T-helper 17 cell (primary cell): ENCODE measurements at places on chromosomes 16 and 17. TPM values are rescaled to one million over a fixed set of nuclear protein-coding genes. Genes with fewer than 3 reads are reported as not detected.

GRCh38 chr16:31092330-31092729 is 2.3 kb downstream of the VKORC1 start:
- peaks cover 21% of the 10 kb centered on the region for H3K4me1 ChIP-seq
- H3K36me3 ChIP-seq = no peaks in the 10 kb centered on the region
- no peak overlapping the region for H3K27ac ChIP-seq

- peaks cover 35% of the 10 kb centered on the region for H3K4me1 ChIP-seq
- H3K4me3 ChIP-seq = peak overlapping the region; percentile 25
- no peak overlapping the region for H3K27ac ChIP-seq
- no peaks in the 10 kb centered on the region for H3K27me3 ChIP-seq
- peak; percentile 52 for DNase-seq
These were observed 20.6 kb downstream of the CYB561 start for GRCh38 chr17:63425483-63425882.

- no peak overlapping the region for H3K27ac ChIP-seq
- no peak for DNase-seq
- H3K4me1 ChIP-seq = no peaks in the 10 kb centered on the region
- peaks cover 10% of the 10 kb centered on the region for H3K27me3 ChIP-seq
- no peak overlapping the region for H3K4me3 ChIP-seq
- H3K36me3 ChIP-seq = no peaks in the 10 kb centered on the region
These were observed 202.4 kb downstream of the IRF8 start for GRCh38 chr16:86101137-86101896.

DNA sequence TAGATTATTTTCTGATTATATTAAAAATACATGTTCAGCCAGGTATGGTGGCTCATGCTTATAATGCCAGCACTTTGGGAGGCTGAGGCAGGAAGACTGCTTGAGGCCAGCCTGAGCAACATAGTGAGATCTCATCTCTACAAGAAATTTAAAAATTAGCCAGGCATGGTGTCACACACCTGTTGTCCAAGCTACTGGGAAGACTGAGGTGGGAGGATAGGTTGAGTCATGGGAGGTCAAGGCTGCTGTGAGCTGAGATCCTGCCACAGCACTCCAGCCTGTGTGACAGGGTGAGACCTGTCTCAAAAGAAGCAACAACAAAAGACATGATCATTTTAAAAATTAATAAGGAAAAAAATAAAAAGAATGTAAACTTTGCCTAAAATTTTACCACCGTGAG is 40.7 kb downstream of the PRAC1 start:
- DNase-seq = no peak
- H3K4me1 ChIP-seq = peaks cover 4% of the 10 kb centered on the region
- peaks cover 51% of the 10 kb centered on the region for H3K27me3 ChIP-seq
- H3K36me3 ChIP-seq = peaks cover 3% of the 10 kb centered on the region
- no peak overlapping the region for H3K27ac ChIP-seq
- no peak overlapping the region for H3K4me3 ChIP-seq

DNA sequence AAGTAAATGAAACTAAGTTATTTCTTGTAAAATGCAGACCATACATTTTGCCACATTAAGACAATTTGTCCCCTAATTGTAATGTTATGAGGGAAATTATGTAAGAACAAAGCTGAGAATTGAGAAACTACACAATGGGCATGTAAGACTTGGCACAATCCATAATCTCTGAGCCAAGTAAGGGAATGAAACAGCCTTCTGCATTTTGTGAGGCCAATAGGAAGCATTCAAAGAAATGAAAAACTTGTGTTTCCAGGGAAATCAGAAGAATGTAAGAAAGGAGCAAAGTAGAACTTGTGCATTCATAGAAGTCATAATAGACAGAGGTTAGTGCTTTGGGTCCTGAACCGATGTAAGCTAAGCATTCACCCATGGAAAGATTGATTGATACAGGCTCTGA is 1.8 kb downstream of the KRTAP9-4 start:
- H3K4me3 ChIP-seq = no peak overlapping the region
- H3K4me1 ChIP-seq = peaks cover 5% of the 10 kb centered on the region
- DNase-seq = no peak
- no peak overlapping the region for H3K27ac ChIP-seq
- peaks cover 4% of the 10 kb centered on the region for H3K36me3 ChIP-seq

DNA sequence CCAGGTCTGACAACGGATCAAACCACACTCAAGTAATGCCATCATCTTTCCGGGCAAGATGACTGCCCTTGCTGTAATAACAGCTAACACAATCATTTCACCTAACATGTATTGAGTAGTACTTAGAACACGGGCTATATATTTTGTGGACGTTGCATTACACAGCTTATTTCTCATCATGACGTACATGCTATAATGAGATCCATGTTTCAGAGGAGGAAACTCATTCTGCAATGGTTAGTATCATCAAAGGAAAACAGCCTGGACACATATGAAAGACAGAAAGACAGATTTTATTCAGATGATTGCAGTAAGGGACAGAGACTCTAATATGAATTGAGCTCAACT is 446.7 kb downstream of the HS3ST3B1 start:
- no peaks in the 10 kb centered on the region for H3K36me3 ChIP-seq
- no peak overlapping the region for H3K4me3 ChIP-seq

Gene GRB7
- total RNA-seq = not detected

- H3K4me1 ChIP-seq = peaks cover 26% of the 10 kb centered on the region
- peaks cover 4% of the 10 kb centered on the region for H3K36me3 ChIP-seq
- no peak for DNase-seq
- H3K27me3 ChIP-seq = no peaks in the 10 kb centered on the region
- no peak overlapping the region for H3K27ac ChIP-seq
These were observed 28.7 kb downstream of the ARHGAP27 start for GRCh38 chr17:45403906-45404490.

DNA sequence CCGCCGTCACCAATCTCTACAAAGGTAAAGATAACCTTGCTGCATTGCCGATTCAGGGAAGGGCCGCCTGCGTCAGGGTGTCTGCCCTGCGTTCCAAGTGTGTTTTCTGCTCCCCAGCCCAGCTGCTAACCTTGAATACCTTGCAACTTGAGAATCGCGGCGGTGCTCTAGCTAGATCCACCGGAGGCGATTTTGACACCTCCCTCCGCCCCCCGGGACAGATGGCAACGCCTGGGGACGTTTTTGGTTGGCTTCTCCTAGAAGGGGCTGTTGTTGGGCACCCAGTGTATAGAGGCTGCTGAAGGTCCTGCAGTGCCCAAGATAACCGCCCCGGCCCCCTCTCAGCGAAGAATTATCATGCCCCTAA is 1.5 kb downstream of the HAPSTR1 start:
- peak overlapping the region; percentile 99 for H3K27ac ChIP-seq
- H3K27me3 ChIP-seq = no peaks in the 10 kb centered on the region
- DNase-seq = no peak
- H3K4me3 ChIP-seq = peak overlapping the region; percentile 99
- H3K4me1 ChIP-seq = peaks cover 46% of the 10 kb centered on the region
- peaks cover 14% of the 10 kb centered on the region for H3K36me3 ChIP-seq

DNA sequence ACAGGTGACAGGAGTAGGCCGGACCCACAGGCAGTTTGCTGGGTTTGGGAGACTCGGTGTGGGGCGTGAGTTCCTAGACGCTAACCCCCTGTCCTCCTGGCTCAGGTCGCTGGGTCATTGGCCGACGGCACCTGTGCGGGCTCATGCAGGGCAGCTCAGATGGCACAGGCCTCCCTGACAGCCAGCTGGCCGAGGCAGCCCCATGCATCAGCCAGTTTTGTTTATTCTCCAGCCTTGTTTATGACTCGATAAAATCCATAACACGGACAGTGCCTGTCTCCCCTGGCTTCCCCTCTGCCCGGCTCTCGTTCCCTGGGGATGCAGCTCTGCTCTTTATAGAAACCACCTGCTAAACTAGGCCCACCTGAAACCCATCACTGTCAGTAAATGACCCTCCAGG is 46.0 kb downstream of the SDK2 start:
- H3K27me3 ChIP-seq = no peaks in the 10 kb centered on the region
- no peak overlapping the region for H3K4me3 ChIP-seq
- H3K27ac ChIP-seq = peak overlapping the region; percentile 54
- peaks cover 20% of the 10 kb centered on the region for H3K4me1 ChIP-seq

Gene GLTPD2
- total RNA-seq = not detected

Gene PLXDC1
- 11.7 TPM for total RNA-seq

Gene NDEL1
- 267 TPM for total RNA-seq

Gene TBC1D3L
- 0.16 TPM for total RNA-seq

GRCh38 chr16:68696514-68696913 is 40.6 kb upstream of the CDH1 start:
- no peak overlapping the region for H3K27ac ChIP-seq
- DNase-seq = no peak
- no peaks in the 10 kb centered on the region for H3K4me1 ChIP-seq
- no peak overlapping the region for H3K4me3 ChIP-seq
- H3K36me3 ChIP-seq = peaks cover 3% of the 10 kb centered on the region
- peaks cover 8% of the 10 kb centered on the region for H3K27me3 ChIP-seq

GRCh38 chr17:39143552-39144093 is 7.8 kb downstream of the PLXDC1 start:
- H3K27me3 ChIP-seq = no peaks in the 10 kb centered on the region
- no peak overlapping the region for H3K4me3 ChIP-seq
- H3K27ac ChIP-seq = no peak overlapping the region
- no peak for DNase-seq

Gene CCL16
- not detected for total RNA-seq

Gene SMURF2
- total RNA-seq = 26.6 TPM

Gene TBC1D3B
- total RNA-seq = 3.5 TPM

GRCh38 chr17:77473615-77474226 is 333.0 kb downstream of the SEC14L1 start:
- peaks cover 84% of the 10 kb centered on the region for H3K4me1 ChIP-seq
- DNase-seq = no peak
- peak overlapping the region; percentile 99 for H3K27ac ChIP-seq
- peaks cover 16% of the 10 kb centered on the region for H3K36me3 ChIP-seq

- no peaks in the 10 kb centered on the region for H3K27me3 ChIP-seq
- H3K4me1 ChIP-seq = peaks cover 59% of the 10 kb centered on the region
- no peak overlapping the region for H3K27ac ChIP-seq
These were observed 7.0 kb downstream of the CYTH1 start for GRCh38 chr17:78774956-78775571.

Gene CENPX
- 21.1 TPM for total RNA-seq

Gene CCL23
- not detected for total RNA-seq

GRCh38 chr16:51723036-51723724 is 572.1 kb upstream of the SALL1 start:
- H3K4me3 ChIP-seq = no peak overlapping the region
- H3K4me1 ChIP-seq = no peaks in the 10 kb centered on the region
- H3K27ac ChIP-seq = no peak overlapping the region
- no peaks in the 10 kb centered on the region for H3K36me3 ChIP-seq
- H3K27me3 ChIP-seq = no peaks in the 10 kb centered on the region

GRCh38 chr16:27400751-27401620 is 988 bp upstream of the IL21R start:
- peaks cover 41% of the 10 kb centered on the region for H3K4me1 ChIP-seq
- no peak for DNase-seq
- peak overlapping the region; percentile 97 for H3K4me3 ChIP-seq
- no peaks in the 10 kb centered on the region for H3K27me3 ChIP-seq
- H3K36me3 ChIP-seq = peaks cover 2% of the 10 kb centered on the region
- peak overlapping the region; percentile 99 for H3K27ac ChIP-seq

Gene C1QTNF8
- total RNA-seq = not detected

Gene TBC1D3E
- not detected for total RNA-seq

DNA sequence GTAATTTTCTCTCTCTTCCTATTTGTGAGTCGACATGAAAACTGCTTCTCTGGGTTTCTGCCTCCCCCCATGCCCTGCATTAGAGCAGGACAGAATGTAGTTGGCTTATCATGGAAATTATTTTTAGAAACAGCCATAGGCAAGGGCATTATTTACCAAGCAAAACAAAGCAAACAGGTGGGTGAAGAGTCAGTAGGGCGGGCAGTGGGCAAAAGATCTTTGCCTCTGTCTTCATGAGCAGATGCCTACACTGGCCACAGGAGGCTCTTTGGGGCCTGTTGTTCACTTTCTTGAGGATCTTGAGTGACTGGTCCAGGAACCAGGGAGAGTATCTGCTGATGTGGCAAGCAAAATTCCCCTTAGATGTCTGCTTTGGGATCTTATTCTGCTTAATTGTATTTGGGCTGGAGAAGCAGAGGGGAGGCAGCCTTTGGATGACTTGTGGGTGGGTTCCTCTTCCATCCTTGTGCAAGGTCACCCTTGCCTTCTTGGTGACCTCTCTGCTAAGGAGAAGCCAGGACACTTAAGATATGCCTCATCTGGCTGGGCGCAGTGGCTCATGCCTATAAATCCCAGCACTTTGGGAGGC is 42.5 kb upstream of the CLEC19A start:
- H3K27me3 ChIP-seq = no peaks in the 10 kb centered on the region
- H3K27ac ChIP-seq = no peak overlapping the region
- DNase-seq = no peak
- H3K36me3 ChIP-seq = no peaks in the 10 kb centered on the region
- H3K4me3 ChIP-seq = no peak overlapping the region

- no peak overlapping the region for H3K27ac ChIP-seq
- no peak overlapping the region for H3K4me3 ChIP-seq
- H3K36me3 ChIP-seq = no peaks in the 10 kb centered on the region
- H3K27me3 ChIP-seq = no peaks in the 10 kb centered on the region
These were observed 1839.2 kb downstream of the TP53TG3F start for GRCh38 chr16:35298460-35299243.

DNA sequence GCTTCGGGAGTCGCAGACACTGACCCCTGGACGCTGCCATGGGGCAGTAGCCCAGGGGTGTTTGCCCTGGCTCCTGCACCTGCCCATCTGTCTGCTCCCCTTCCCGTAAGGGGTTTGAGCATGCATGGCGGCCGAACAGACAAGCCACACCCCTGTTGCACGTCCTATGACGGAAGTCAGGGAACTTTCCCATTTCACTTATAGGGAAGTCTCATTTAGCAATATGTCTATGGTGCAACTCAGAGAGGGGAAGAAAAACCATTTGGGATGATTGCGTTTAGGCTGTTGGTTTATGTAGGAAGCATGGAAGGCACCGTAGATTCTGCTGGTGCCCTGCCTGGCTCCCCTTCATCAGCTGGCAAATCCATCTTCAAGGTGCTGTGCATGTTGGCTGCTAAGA is 112.5 kb downstream of the HAPSTR1 start:
- H3K27ac ChIP-seq = no peak overlapping the region
- DNase-seq = no peak
- H3K27me3 ChIP-seq = peaks cover 22% of the 10 kb centered on the region
- H3K36me3 ChIP-seq = no peaks in the 10 kb centered on the region
- H3K4me1 ChIP-seq = no peaks in the 10 kb centered on the region
- H3K4me3 ChIP-seq = no peak overlapping the region
